ENCODE measurements at places on chromosomes 7 and 10.
A peak's percentile ranks its signal among the peaks of the same experiment; 100 is the strongest.

- DNase-seq: no peak
Measured at GRCh38 chr10:88347022-88347421, 236.1 kb downstream of the RNLS start.

GRCh38 chr7:94374231-94374630, 20.5 kb upstream of the COL1A2 start:
- DNase-seq: no peak

DNA sequence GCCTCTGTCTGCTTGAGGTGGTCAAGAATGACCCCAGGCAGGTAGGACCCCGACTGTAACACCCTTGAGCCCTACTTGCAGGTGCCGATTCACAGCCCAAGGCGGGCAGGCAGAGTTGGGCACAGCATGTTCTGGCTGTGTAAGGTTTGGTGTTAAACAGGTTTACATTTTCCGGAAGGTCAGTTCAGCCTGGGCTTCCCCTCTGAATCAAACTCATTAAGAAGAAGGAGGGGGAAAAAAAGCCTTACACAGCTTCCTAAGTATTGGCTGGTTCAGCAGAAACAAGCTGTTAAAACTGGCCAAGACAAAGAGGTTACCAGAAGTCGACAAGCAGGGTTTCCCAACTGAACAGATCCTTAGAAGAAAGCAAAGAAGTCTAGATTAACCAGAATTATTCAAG, 132.7 kb downstream of the PRPF18 start:
- DNase-seq: no peak

GRCh38 chr10:6871128-6871527, 291.1 kb upstream of the PRKCQ start:
- peak; percentile 37 for DNase-seq

DNA sequence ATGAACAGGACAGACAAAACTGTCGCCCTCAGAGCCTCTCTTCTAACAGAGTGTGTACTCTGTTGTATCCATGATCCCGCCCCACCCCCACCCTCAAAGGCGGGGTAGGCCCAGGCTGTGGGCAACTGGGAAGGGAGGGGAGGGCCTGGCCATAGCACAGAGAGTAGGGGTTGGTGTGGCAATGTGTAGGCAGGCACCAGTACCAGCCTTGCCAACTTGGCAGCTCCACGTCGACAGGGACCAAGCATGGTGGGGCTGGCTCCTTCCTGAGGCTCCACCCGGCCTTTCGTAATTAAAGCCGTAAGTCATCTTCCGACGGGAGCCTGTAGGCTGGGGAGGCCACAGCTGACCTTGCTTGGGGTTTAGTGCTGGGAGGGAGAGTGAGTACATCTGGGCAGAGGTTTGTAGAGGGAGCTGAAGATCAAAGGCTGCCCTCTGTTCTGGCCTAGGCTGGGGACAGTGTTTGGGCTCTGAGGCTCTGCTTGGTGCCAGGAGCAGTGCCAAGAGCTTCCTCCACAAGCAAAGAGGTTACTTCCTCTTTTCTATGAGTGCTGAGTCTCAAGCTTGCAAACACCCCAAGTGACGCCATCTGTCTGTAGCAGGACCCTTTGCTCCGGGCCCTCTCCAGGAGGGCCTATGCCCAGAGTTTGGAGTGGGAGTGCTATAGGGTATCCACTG, 121.6 kb downstream of the C10orf105 start:
- DNase-seq: peak; percentile 55

DNA sequence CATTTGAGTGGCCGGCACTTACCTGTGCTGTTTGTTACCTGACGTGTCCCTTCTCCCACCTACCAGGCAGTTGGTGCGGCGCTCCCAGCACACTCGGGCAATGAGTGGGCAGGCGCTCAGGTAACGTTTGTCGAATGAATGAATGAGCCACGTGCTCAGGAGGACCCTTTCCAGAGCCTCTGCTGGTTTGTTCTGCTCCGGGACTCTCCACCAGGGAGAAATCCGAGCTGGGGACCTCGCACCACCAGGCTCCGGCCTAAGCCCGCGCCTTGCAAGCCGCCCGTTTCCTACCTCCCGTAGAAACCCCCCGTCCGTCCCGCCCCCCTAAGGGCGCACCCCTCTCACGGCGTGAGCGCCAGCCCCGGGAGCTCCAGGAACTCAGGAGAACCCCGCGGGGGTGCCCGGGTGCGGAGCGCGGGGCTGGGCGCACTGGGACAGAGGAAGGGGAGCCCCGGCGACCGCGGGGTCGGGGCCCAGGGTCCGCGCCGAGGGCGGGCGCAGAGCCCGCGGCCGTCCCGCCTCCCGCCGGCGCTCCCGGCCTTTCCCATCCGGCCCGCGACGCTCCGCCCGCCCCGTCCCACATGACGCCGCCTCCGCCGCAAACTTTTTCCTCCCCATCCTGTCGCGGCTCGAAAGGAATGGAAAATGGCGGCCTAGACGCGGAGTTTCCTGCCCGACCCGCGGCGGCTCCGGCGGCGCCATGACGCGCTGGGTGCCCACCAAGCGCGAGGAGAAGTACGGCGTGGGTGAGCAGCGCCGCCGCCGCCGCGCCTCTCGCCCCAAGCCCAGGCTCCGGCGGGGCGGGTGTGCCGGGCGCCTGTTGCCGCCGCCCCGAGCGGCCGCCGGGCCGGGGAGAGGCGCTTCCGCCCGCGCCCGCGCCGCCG, at the start of gene DOCK1:
Gene DOCK1 (plus strand): TSS at position 611 of the 884 bp plus-strand sequence. CDS start 90 bp downstream, at position 701.
- no peak for DNase-seq

GRCh38 chr7:3579638-3580219, 278.7 kb downstream of the SDK1 start:
- no peak for DNase-seq

- peak; percentile 45 for DNase-seq
Measured at GRCh38 chr7:2760098-2760889, 72.3 kb downstream of the AMZ1 start.

- no peak for DNase-seq
Measured at GRCh38 chr10:45235798-45236220, 79.6 kb downstream of the OR13A1 start.

DNA sequence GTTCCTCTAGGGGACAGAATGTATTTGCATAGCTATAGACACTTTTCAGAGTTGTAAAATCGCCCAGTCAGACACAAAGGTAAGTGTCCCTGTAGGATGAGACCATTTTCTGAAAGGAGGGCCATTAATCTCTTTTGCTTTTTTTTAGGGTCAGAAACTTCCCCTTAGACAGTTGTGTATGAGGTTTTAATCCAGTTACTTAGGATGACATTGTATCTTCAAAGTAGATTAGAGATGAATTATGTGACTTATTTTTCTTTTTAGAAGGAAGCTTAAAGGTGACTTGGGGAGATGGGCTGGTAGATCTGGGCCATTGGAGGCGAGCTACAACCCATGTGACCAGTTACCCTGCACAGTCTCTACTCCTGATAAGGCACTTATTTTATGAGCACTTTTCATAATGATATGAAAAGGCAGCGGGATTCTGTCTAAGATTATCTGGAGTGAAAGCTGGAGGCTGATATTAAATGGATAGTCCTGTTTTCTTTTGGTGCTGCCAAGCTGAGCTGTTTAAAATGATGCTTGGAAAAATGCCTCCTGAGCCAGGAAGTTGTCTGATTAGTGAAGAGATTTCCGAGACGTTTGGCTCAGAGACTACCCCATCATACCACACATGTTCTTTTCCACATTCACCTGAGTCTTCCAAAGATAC, 264.3 kb downstream of the AUTS2 start:
- DNase-seq: no peak

DNA sequence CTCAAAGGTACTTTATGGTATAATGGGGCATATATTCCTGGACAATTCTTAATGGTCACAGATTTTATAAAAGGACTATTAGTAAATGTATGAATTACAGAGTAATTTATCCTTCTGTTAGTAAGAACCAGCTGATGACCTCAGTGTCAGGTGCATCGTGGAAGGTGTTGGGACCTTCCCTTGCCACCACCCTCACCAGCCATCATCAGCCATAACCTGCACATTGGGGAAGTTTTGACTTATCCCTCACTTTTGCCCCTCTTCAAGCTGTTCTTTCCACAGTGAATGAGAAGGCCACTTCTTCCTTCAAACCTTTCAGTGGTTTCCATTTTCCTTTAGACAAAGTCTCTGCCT, 52.2 kb downstream of the FIGNL1 start:
- DNase-seq: no peak

DNA sequence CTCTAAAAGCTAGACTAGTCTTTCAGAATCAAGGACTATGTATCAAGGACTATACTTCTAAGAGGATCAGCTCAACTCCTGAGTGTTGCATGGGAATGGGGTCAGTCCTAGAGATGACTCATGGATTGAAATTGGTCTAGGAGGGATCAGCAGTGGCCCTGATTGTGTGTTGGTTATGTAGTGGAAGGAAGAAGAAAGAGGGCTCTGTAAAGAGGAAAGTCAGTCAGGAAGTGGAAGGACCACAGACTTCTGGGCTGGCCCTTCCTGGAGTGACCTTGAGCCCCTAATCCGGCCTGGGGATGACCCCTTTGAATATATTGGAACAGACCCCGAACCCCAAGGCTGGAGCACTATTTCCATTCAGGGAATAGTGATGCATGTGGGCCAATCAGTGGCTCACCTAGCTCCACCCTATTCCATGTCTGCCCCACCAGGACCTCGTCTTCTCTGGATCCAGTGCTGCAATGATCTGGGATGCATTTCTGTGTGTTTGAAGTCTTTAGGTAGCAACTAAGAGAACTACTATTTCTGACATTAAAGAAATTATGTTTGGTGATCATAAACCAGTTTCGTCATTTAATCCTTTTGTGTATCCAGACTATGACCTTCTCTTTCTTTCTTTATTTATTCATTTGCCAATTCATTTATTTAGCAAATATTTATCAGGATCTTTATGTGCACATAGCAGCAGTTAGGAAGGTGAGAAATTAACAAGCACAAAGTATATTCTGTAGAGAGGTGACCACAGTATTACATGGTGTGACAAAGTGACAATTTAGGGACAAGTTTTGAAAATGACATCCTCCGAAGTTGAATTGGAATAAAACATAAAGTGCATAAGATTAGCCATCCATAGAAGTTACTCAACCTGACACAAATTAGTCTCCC, 48.6 kb upstream of the KIF5B start:
- DNase-seq: no peak

- no peak for DNase-seq
Measured at GRCh38 chr7:106138776-106139175, 26.7 kb upstream of the SYPL1 start.

- no peak for DNase-seq
Measured at GRCh38 chr10:28496481-28496961, 36.4 kb upstream of the WAC start.

- DNase-seq: no peak
Measured at GRCh38 chr7:92282221-92282814, 36.5 kb downstream of the ANKIB1 start.

DNA sequence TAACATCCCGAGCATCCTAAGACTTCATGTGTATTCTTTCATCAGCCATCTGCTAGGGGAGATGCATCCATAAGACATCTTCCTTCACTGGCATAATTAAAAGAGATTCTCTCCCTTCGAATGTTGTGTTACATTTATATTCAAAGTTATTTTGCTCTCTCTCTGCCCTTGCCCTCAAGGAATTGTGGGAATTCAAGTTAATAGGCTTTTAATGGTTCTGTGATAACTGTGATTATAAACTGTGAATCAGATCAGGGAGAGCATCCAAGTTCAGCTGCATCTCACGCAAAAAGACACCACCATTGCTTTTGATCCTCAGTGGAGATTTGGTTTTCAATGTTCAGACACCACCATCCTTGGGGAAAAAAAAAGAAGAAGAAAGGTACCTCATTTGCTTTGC, 9.2 kb upstream of the TEX36 start:
- no peak for DNase-seq

DNA sequence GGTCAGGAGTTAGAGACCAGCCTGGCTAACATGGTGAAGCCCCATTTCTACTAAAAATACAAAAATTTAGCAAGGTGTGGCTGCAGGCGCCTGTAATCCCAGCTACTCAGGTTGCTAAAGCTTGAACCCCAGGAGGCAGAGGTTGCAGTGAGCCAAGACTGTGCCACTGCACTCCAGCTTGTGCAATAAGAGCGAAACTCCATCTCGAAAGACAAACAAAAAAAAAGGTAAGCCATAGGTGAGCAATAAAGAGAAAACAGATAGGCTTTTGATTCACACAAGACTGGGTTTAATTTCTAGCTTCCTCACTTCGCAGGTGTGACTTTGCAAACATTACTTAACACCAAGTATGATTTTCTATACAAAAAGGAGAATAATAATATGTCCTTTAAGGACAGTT, 72.3 kb upstream of the ACBD5 start:
- DNase-seq: no peak

DNA sequence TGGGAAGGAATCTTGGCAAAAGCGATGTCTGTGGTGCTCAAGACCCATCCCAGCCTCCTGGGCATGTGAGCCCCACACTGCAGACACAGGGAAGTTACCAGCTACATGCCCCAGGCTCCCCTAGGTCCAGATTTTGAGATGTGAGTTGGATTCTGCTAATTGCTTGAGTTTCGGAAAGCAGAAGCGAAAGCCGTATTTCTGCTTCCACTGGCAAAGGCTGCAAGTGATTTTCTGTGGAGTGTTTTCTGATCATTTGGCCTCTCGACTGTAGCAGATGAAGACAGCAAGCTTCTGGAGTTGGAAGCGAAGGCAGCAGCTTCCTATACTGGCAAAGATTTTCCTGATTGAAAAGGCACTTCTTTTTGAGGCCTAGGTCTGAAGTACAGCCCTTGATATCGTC, 29.6 kb downstream of the ANKRD16 start:
- DNase-seq: no peak

- no peak for DNase-seq
Measured at GRCh38 chr7:127584648-127585043, 750 bp downstream of the GCC1 start.

DNA sequence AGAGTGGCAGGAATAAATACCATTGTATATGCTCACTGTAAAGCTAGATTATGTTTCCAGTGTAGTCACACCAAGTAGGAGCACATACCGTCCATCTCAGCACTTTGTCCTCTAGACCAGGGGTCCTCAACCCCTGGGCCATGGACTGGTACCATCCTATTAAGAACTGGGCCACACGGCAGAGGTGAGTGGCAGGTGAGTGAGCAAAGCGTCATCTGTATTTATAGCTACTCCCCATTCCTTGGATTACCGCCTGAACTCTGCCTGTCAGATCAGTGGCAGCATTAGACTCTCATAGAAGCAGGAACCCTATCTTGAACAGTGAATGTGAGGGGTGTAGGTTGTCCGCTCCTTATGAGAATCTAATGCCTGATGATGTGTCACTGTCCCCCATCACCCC, 735.3 kb downstream of the MAGI2 start:
- DNase-seq: no peak

Measured in K562 (cell line).